Heart right ventricle (tissue), 16 donors: ENCODE measurements at places on chromosomes 3 and 15.

DNA sequence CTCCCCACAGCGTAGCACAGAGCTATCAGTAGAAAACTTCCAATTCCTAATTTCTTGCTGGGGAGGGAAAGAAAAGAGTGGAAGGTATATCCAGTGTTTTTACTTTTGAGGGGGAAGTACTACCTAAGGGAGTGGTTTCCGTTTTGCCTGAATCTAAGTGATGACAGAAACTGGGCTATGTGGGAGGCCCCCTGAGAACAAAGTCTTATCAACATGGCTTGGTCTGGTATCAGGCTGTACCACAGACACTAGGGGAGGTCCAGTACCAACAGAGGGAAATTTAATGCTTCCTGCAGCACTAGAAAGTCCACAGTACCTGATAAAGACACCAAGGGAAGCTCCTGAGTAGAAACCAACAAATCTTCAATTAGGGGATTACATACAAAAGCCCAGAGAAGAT, 199.2 kb downstream of the IL5RA start:
- no peaks in the 10 kb centered on the region for H3K27me3 ChIP-seq
- no peaks in the 10 kb centered on the region for H3K4me1 ChIP-seq
- no peak overlapping the region for H3K4me3 ChIP-seq
- no peaks in the 10 kb centered on the region for H3K36me3 ChIP-seq
- no peak for DNase-seq
- H3K27ac ChIP-seq, result no peak overlapping the region

DNA sequence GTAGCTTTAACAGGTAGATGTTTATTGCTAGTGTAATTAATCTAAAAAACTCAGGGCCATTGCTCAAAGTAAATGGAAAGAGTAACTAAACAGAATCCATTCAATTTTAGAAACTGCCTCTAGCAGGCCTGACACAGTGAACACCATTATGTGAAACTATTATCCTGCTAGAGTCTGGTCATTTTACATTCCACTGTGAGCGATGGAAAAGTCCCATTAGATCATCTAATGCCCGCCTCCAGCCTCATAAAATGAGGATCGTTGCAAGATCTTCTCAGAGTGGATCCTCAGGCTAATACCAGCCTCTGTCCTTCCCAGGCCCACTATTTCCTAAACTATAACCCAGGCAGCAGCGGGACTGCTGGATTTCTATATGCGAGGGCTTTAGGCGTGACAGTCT, 107.7 kb downstream of the WDR76 start:
- no peaks in the 10 kb centered on the region for H3K27me3 ChIP-seq
- H3K36me3 ChIP-seq, result no peaks in the 10 kb centered on the region
- peaks cover 3% of the 10 kb centered on the region for H3K4me1 ChIP-seq
- no peak overlapping the region for H3K4me3 ChIP-seq
- DNase-seq, result no peak

DNA sequence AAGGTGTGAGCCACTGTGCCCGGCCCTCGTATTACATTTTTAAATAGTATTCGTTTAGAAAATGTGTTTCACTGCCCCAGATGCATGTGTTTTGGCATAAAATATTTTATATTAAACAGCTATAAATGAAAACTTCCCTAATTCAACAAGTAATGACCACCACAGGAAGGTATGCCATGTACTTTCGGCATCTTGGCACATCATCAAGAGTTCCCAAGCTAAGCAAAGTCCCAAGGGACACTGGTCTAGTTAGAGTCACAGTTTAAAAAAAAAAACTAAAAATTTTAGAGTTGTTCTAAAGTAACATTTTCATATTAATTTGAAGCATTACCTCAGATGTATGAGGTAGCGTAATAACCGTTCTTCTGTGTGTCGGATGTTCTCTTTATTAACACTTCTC, 15.6 kb upstream of the ARPP19 start:
- H3K27me3 ChIP-seq, result no peaks in the 10 kb centered on the region
- H3K4me1 ChIP-seq, result peaks cover 4% of the 10 kb centered on the region
- H3K36me3 ChIP-seq, result peaks cover 5% of the 10 kb centered on the region

DNA sequence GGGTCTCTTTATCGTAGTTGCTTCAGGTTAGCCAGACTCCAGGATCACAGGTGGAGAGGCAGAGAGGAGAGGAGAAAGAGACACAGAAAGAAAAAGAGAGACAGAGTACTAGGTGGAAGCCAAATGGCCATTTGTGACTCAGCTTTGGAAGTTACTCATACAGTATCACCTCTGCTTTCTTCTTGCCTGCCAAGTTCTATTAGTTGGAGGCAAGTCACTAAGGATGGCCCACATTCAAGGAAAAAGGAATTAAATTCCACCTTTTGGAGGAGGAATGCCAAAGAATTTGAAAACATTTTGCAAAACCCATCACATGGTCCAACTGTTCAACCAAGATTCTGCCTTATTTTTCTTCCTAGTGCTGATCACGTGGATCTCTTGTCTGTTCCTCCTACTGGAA, 291.1 kb downstream of the CHL1 start:
- no peaks in the 10 kb centered on the region for H3K4me1 ChIP-seq
- H3K27ac ChIP-seq, result no peak overlapping the region
- H3K27me3 ChIP-seq, result no peaks in the 10 kb centered on the region
- H3K4me3 ChIP-seq, result no peak overlapping the region
- no peak for DNase-seq

GRCh38 chr3:126050050-126050392, 33.9 kb downstream of the SLC41A3 start:
- H3K27me3 ChIP-seq, result no peaks in the 10 kb centered on the region
- H3K27ac ChIP-seq, result no peak overlapping the region
- no peaks in the 10 kb centered on the region for H3K4me1 ChIP-seq

- DNase-seq, result no peak
- H3K27me3 ChIP-seq, result peaks cover 37% of the 10 kb centered on the region
- no peaks in the 10 kb centered on the region for H3K36me3 ChIP-seq
Observed at GRCh38 chr15:69859866-69860265, 237.9 kb downstream of the TLE3 start.

- peaks cover under 1% of the 10 kb centered on the region for H3K4me1 ChIP-seq
- H3K27me3 ChIP-seq, result no peaks in the 10 kb centered on the region
- H3K4me3 ChIP-seq, result no peak overlapping the region
- no peaks in the 10 kb centered on the region for H3K36me3 ChIP-seq
- no peak overlapping the region for H3K27ac ChIP-seq
Observed at GRCh38 chr3:156620901-156621300, 53.5 kb upstream of the TIPARP start.
